PC-3 (cell line): ENCODE measurements at places on chromosomes 11 and 22. TPM values are rescaled to one million over a fixed set of nuclear protein-coding genes. Genes with fewer than 3 reads are reported as not detected.

DNA sequence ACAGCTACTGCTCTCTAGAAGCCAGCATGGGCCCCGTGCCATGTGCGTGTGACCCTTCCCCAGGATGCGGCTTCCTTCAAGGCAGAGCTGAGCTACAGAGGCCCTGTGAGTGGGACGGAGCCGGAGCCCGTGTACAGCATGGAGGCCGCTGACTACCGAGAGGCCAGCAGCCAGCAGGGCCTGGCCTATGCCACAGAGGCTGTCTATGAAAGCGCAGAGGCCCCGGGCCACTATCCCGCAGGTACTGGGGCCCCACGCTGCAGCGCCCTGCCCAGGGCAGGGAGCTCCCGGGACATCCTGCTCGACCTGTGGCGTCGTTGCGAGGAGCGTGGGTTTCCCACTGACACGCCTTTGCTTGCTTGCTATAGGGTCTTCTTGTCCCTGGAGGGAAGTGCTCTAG, 34.7 kb downstream of the CTTN start:
- H3K4me3 ChIP-seq: no peak overlapping the region
- DNase-seq: no peak
- no peaks in the 10 kb centered on the region for H3K27me3 ChIP-seq
- H3K27ac ChIP-seq: no peak overlapping the region
- H3K36me3 ChIP-seq: peaks cover 83% of the 10 kb centered on the region

- peaks cover 11% of the 10 kb centered on the region for H3K4me1 ChIP-seq
- no peaks in the 10 kb centered on the region for H3K27me3 ChIP-seq
- no peak for DNase-seq
- H3K27ac ChIP-seq: no peak overlapping the region
Measured at GRCh38 chr11:74678041-74678440, 53.2 kb downstream of the CHRDL2 start.

DNA sequence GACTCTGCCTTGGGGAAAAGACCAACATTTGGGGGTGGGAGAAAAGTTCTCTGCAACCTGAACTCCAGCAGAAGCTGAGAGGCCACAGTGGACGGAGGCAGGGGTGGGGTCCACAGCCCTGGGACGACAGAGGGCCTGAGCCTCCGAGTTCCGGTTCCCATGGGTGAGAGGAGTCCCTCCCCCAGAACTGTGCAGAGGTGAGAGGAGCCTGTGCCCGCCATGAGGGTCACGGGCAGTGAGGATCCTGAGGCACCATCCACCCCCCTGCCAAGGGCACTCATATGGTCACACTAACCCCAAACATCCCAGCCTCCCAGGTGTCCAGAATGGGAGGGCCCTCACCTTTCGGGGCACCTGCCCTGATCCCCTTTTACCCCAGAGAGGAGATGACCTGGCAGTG, 30.5 kb downstream of the KIAA0930 start:
- peaks cover 19% of the 10 kb centered on the region for H3K4me1 ChIP-seq
- no peaks in the 10 kb centered on the region for H3K27me3 ChIP-seq
- H3K4me3 ChIP-seq: no peak overlapping the region
- no peaks in the 10 kb centered on the region for H3K36me3 ChIP-seq
- DNase-seq: no peak
- no peak overlapping the region for H3K27ac ChIP-seq

GRCh38 chr11:15594607-15595006, 479.9 kb downstream of the INSC start:
- H3K27ac ChIP-seq: no peak overlapping the region
- H3K27me3 ChIP-seq: no peaks in the 10 kb centered on the region
- DNase-seq: no peak
- H3K4me1 ChIP-seq: no peaks in the 10 kb centered on the region
- no peak overlapping the region for H3K4me3 ChIP-seq

The RIMBP3B gene
- 0.06 TPM in 1 of 2 replicates, not detected in the other for total RNA-seq

The APOBEC3B gene
- total RNA-seq: 11.3 TPM in 2 replicates

The OR51A7 gene
- total RNA-seq: not detected in 2 replicates

The TTC36 gene
- total RNA-seq: 2.7 and 6.2 TPM in 2 replicates

The APOL5 gene
- total RNA-seq: not detected in 2 replicates

The ANO3 gene
- total RNA-seq: not detected in 2 replicates

The THYN1 gene
- total RNA-seq: 56.2 and 56.6 TPM in 2 replicates

The NTM gene
- total RNA-seq: not detected in 2 replicates
